Stimulated activated naive CD4-positive, alpha-beta T cell (primary cell): ENCODE measurements at places on chromosomes 4 and X.

DNA sequence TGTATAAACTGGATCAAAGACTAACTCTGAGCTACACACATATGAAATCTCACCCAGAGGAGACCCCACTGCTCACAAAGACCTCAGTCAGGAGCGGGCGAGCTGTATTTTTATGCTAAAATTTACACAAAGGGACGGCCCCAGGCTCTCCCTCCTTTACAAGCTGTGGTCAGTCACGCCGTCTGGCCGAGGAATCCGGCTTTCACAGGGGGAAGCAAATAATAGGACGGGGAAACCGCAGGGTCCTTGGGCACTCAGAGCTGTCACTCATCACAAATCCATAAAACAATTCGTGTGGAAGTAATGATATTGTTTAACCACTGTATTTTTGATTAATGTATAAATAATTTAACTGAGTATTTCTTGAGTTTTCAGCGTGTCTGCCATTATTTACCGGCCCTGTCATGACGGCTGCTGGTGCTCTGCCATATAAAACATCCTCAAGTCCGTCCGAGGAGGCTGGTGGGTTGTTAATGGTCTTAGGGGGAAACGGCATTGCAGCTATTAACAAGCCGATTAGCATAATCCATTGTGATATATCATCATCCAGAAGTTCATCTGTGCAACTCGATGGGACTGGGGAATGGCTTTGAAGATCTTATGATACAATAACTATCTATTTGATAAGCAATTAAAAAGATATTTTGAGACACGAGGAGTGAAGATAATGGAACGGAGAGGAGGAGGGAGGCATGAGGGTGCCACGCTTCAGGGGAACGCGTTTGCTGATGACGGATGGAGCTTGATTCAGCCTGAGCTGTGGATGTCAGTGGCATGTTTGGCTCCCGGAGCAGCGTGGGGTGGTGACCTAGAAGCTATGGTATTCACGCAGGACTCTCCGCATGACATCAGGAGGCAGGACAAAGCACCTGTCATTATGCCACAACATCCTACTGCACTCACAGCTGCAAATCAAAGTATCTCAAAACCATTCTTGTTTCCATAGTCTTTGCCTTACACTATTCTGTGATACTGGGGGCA, 150.9 kb downstream of the SHOX start:
- no peak for DNase-seq

- DNase-seq = no peak
These were observed 16.2 kb downstream of the SH3RF1 start for GRCh38 chr4:169254546-169254983.

- DNase-seq = no peak
These were observed 175.2 kb upstream of the CPEB2 start for GRCh38 chr4:14827111-14827510.

GRCh38 chrX:135086197-135086854, 34.0 kb downstream of the ETDB start:
- DNase-seq = no peak

- no peak for DNase-seq
These were observed 983.5 kb downstream of the FAT4 start for GRCh38 chr4:126298271-126298670.

GRCh38 chr4:182768838-182769237, 148.3 kb downstream of the DCTD start:
- DNase-seq = no peak
